ENCODE measurements at places on chromosomes 1 and 21. TPM values are rescaled to one million over a fixed set of nuclear protein-coding genes. Genes with fewer than 3 reads are reported as not detected.

DNA sequence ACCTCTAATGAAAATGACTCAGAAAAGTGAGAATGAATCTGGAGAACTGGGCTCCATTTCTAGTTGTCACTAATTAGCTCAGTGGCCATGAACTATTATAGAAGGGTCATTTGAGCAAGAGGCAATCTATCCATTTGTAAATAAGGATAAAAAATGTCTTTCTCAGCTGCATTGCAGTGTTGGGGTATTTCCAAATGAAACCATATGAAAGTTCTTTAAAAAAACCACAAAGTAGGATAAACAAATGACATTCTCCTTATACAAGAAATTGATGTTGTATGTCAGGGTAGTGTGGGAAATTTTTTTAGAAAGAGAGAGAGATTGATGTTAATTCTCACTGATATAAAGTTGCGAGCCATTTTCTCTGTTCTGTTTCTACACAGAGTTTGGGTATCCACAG lies 26.0 kb downstream of the FMO3 start:
- H3K27ac ChIP-seq, result peak overlapping the region; percentile 85
- H3K4me1 ChIP-seq, result peaks cover 59% of the 10 kb centered on the region
- H3K27me3 ChIP-seq, result peaks cover 7% of the 10 kb centered on the region
- H3K4me3 ChIP-seq, result no peak overlapping the region
- peaks cover 13% of the 10 kb centered on the region for H3K36me3 ChIP-seq

DNA sequence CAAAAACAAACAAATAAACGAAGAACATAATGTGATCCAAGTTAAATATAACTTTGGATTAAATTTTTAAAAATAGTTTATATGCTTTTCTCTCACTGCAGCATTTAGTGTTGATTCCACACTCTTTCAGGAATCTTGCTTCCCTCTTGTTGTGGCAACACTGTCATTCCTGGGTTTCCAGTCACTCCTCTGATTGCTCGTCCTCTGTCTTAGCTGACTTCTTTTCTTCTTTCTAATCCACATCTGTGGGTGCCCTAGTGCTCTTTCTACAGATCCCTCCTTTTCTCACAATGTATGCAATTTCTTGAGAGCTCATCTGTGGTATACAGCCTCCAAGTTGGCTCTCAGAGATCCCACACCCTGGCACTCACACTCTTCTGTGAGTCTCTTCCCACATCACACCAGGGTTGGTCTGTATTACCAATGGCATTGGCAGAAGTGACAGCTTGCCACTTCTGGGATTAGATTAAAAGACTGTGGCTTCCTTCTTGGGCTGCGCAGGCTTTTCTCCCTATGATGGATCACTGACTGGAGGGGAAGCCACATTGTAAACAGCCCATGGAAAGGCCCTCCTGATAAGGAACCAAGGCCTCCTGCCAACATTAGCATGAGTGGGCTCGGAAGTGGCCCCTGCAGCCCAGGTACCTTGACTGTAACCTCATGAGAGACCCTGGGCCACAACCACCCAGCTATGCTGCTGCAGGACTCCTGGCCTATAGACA lies 11.5 kb upstream of the MYOC start:
- H3K4me3 ChIP-seq, result no peak overlapping the region
- H3K27me3 ChIP-seq, result peaks cover 17% of the 10 kb centered on the region
- no peaks in the 10 kb centered on the region for H3K4me1 ChIP-seq
- no peak overlapping the region for H3K27ac ChIP-seq
- no peaks in the 10 kb centered on the region for H3K36me3 ChIP-seq
- no peak for DNase-seq

- DNase-seq, result no peak
- no peak overlapping the region for H3K4me3 ChIP-seq
- H3K27me3 ChIP-seq, result peaks cover 16% of the 10 kb centered on the region
- no peak overlapping the region for H3K27ac ChIP-seq
Measured at GRCh38 chr1:32273391-32274208, 18.3 kb upstream of the HDAC1 start.

DNA sequence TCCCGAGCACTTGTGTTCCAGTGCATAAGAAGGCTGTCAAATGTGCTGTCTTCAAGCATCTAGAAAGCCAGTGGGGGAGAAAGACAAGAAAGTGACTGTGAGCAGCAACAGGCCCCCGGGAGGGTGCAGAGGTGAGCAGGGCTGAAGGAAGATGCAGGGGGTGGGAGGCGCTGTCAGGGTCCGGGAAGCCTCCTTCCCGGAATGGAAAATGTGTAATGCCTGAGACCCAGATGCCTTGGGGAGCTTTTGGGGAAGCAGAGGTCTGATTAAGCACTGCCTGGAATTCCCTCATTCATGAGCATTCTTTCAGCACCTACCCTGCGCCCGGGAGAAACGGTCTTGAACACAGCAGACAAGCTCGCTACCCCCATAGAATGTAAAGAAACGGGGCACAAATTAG lies 1.3 kb downstream of the NPHP4 start:
- peak overlapping the region; percentile 51 for H3K27ac ChIP-seq
- peak overlapping the region; percentile 87 for H3K4me3 ChIP-seq
- no peaks in the 10 kb centered on the region for H3K36me3 ChIP-seq
- no peaks in the 10 kb centered on the region for H3K27me3 ChIP-seq
- peaks cover 18% of the 10 kb centered on the region for H3K4me1 ChIP-seq

- peaks cover 32% of the 10 kb centered on the region for H3K36me3 ChIP-seq
- no peak for DNase-seq
- no peaks in the 10 kb centered on the region for H3K27me3 ChIP-seq
- peaks cover 29% of the 10 kb centered on the region for H3K4me1 ChIP-seq
Measured at GRCh38 chr1:40985161-40985560, 5.7 kb downstream of the CTPS1 start.

DNA sequence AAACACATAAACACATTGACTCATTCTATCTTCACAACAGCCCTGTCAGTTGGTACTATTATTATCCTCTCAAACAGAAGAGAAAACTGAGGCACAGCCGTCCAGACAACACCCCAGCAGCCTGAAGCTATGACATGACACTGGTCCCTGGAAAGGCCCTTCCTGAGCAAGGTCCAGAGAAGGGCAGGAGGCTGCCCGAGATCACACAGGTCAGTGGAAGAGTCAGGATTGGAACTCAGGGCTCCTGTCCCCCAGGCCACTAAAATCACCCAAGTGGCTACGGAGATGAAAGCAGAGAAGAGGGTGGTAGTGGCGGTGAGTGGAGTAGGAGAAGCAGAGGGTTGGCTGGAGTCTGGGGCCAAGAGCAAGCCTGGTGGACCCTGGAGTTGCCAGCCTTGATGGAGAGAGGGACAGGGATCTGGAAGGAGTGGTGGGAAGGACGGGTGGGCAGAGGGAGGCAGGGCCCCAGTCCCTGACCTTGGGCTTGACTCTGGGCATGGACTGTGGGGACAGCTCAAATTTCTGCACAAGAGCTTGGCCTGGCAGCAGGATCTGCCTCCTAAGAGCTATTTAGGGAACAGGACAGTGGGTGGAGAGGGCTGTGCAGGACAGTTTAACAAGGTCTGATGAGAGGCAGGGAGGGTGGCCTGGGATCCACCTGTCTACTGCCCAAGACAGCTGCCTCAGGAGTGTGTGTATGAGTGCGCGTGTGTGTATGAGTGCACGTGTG lies 15.8 kb downstream of the MYOM3 start:
- no peak overlapping the region for H3K27ac ChIP-seq
- H3K36me3 ChIP-seq, result no peaks in the 10 kb centered on the region
- DNase-seq, result no peak
- H3K4me1 ChIP-seq, result peaks cover 1% of the 10 kb centered on the region
- peaks cover 15% of the 10 kb centered on the region for H3K27me3 ChIP-seq

DNA sequence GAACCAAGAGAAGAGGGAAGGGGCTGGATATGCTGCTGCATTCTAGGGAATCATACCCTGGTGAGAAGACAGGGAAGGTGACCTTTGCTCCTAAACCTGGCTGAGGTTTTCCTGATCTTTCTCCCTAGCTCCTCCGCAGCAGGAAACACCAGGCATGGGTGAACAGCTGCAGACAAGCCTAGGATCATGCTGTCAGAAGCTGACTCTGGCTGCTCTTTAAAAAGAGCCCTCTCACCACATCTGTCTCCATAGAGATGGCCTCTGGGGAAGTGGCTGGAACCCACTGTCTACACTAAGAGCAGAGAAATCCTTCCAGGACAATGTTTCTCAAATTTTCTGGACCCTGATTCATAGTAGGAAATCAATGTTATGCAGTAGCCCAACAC lies 57.6 kb downstream of the CD34 start:
- no peaks in the 10 kb centered on the region for H3K36me3 ChIP-seq
- H3K27me3 ChIP-seq, result no peaks in the 10 kb centered on the region
- H3K27ac ChIP-seq, result no peak overlapping the region
- DNase-seq, result no peak
- H3K4me3 ChIP-seq, result no peak overlapping the region

DNA sequence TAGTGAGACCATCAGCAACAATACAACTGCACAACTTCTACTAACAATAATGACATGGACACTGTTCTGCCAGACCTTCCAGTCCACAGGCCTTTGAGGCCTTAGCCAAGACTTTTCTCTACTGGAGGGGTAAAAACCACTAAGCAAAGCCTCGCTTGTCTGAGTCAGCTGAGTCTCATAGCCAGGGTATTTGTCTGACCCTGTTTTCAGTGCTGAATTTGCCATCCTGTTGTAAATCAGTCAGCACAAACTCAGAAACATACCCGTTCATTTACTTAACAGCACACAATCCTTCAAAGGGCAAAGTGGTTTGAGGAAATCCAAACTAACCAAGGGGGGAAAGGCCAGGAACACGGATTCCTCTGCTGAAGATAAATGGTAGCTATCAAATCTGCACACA lies 537.8 kb downstream of the SMYD3 start:
- H3K27ac ChIP-seq, result peak overlapping the region; percentile 46
- H3K4me1 ChIP-seq, result peaks cover 10% of the 10 kb centered on the region
- no peaks in the 10 kb centered on the region for H3K27me3 ChIP-seq
- no peak for DNase-seq

- H3K27me3 ChIP-seq, result no peaks in the 10 kb centered on the region
- H3K4me3 ChIP-seq, result no peak overlapping the region
- no peak overlapping the region for H3K27ac ChIP-seq
- DNase-seq, result no peak
- peaks cover 26% of the 10 kb centered on the region for H3K4me1 ChIP-seq
Measured at GRCh38 chr21:16069178-16070112, 339.7 kb downstream of the USP25 start.

DNA sequence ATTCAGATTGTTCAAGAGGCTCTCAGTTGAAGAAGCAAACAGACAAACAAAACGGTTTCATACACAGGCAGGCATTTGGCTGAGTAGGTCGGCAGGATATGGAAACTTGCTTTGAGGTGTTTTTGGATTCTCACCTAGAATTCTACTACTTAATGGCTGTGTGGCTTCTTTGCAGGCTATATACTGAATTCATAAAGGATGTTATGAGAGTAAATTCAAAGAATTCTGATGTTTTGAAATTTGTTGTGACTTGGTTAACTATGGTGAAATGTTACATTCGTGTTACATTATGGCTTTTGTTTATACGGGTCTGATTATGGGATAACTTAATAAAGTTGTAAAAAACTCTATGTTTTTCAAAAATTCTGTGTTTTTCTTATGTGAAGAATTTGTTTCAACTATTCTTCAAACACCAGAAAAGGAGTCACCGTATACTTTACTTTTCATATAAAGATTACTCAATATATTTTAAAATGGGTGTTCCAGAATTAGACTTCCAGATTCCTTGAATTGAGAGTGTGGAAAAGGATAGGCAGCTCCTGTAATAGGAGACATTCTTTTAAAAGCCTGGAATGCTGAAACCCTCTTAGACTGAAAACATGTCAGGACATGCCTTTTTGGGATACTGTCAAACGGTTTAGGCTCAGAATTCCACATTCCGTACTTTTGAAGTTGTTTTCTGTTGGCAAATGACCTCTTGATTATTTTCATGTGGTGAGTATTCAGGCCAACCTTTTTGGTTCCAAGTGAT lies 8.2 kb upstream of the IRF2BP2 start:
- peak overlapping the region; percentile 96 for H3K27ac ChIP-seq
- H3K4me3 ChIP-seq, result no peak overlapping the region
- peaks cover 81% of the 10 kb centered on the region for H3K4me1 ChIP-seq
- DNase-seq, result no peak
- no peaks in the 10 kb centered on the region for H3K27me3 ChIP-seq
- H3K36me3 ChIP-seq, result no peaks in the 10 kb centered on the region

DNA sequence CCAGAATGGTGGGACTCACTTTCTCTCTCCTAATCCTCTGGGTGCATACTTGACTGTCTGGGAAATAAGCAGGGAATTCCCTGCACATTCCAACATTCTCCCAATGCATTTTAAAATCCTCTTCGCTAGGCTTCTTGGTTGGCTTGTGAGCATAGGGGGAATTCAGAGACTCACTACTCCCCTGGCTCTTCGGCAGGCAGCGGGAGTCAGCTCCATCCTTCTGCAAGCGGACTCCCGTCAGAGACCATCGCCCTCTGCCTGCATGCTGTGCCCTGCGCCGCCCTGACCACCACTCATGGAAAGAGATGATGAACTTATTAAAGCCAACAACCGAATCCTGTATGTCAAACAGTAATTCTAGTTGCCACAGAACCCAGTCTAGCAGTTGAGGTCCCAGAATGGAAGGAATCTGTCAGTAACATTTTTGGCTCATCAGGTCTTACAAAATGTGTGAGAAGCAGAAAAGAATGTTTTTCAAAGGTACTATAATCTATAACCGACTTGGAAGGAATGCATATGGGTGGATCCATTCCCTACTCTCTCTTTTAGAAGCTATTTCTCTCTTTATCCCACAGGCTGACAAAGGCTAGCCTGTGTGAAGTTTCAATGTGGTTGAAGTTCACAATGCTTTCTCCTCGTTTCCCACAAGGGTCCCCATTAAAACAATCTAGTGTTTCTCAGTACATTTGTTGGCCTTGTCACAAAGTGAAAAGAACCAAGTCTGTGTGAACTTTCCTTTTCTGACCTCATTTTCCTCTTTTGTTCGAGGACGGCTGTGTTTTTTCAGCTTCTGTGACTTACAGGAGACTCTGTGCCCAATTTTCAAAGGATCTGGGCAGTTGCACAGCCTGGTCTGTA lies 119.1 kb upstream of the ADAR start:
- H3K36me3 ChIP-seq, result no peaks in the 10 kb centered on the region
- H3K4me3 ChIP-seq, result no peak overlapping the region
- H3K27ac ChIP-seq, result no peak overlapping the region

DNA sequence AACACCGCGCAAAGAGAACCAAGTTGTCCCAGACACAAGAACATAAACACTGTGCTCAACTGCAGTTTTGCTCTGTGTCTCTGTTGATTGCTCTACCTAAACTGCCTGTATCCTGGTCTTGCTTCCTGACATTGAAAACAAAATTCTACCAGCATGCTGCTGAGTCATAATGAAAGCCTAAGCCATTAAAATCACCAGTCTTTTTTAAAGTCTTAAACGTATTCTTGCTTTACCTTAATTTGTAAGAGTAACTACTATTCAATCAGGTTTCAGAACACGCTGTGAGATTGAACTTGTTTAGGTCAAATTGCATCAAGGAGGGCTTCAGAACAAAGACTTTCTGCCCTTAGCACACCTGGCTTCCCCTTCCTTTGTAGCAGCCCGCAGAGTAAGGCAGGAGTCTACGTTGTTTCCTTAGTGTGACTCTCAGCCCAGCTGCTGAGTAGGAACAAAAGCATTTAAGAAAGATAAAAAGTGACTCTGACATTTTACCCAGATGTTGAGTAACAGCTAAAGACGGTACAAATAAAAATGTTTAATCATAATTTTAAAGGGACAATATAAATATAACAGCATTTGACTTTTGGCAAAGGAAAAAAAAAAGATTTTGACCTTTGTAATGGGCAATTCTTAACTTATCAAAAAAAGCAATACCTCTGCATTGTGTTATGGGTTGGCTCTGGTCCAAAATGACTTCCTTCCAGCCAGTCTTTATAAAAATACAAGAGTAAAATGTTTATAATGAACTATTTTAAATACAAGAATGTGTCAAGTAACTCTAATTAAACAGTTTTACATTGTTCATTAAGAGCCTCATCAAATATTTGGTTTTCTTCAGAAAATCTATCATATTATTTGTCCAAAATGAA lies 186.9 kb upstream of the ADGRL4 start:
- H3K4me3 ChIP-seq, result no peak overlapping the region
- H3K4me1 ChIP-seq, result peaks cover 51% of the 10 kb centered on the region
- no peaks in the 10 kb centered on the region for H3K27me3 ChIP-seq
- H3K36me3 ChIP-seq, result peaks cover 3% of the 10 kb centered on the region

The ASCL5 gene
- total RNA-seq, result not detected

The RGS8 gene
- total RNA-seq, result not detected

The ZNF593OS gene
- total RNA-seq, result not detected

The TM2D1 gene
- 56.9 TPM for total RNA-seq

All from osteocyte (in vitro differentiated cells).